Central memory CD4-positive, alpha-beta T cell (primary cell): ENCODE measurements at places on chromosomes 11 and 22.

- DNase-seq = no peak
Observed at GRCh38 chr11:72321381-72321996, 77.5 kb upstream of the PHOX2A start.

DNA sequence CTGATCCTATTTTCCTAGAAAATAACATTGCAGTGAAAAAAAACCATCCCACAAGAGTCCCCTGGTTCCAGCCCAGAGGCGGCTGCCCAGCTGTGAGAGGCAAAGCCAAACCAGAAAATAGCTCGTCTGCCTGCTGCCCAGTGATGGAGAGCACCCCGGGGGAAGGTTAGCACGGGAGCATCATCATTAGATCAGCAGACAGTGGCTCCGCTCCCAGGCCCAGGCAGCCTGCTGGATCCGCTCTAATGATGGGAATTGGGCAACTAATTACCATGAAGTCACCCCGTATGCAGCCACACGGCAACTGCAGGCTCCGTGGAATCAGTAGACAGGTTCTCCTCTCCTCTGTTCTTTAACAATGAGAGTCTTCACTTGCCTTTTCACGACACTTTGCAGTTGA is 17.1 kb upstream of the B3GAT1 start:
- DNase-seq = no peak

- no peak for DNase-seq
Observed at GRCh38 chr11:128948583-128948982, 5.9 kb upstream of the TP53AIP1 start.

DNA sequence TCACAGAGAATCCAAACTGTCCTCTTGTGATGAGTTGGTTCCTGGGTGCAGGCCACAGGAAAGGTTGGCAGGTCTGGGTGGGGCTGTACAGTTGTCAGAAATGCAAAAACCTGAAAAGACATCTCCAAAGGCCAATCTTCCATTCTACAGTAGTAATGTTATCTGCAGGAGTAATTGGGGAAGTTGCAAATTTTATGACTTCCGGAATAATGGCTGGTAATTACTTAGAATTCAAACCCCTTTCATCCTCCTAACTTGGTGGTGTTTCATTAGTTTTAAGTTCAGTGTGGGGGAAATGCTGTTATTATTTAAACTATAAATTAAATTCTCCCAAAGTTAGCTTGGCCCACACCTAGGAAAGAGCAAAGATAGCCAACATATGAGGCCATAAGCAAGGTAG is 64.7 kb upstream of the FAT3 start:
- DNase-seq = no peak

- DNase-seq = no peak
Observed at GRCh38 chr11:19405966-19406365, 165.2 kb upstream of the E2F8 start.

- DNase-seq = no peak
Observed at GRCh38 chr11:15551901-15552851, 437.5 kb downstream of the INSC start.
